ENCODE measurements at places on chromosomes 16 and 17. TPM values are rescaled to one million over a fixed set of nuclear protein-coding genes. Genes with fewer than 3 reads are reported as not detected.

OR3A3 gene
- not detected for total RNA-seq

OVCA2 gene
- 38.6 TPM for total RNA-seq

ALDH3A1 gene
- not detected for total RNA-seq

HOXB5 gene
- not detected for total RNA-seq

HAP1 gene
- total RNA-seq = not detected

TEX19 gene
- not detected for total RNA-seq

SLFN14 gene
- not detected for total RNA-seq

LCAT gene
- 9.1 TPM for total RNA-seq

HAS3 gene
- total RNA-seq = 0.39 TPM

LLGL2 gene
- 9.6 TPM for total RNA-seq

CEP131 gene
- 9.5 TPM for total RNA-seq

MAPK7 gene
- total RNA-seq = 20.8 TPM

KRTAP9-3 gene
- not detected for total RNA-seq

RNF227 gene
- 3.8 TPM for total RNA-seq

NOG gene
- total RNA-seq = 2.6 TPM

MYOCD gene
- total RNA-seq = not detected

CHST5 gene
- 0.41 TPM for total RNA-seq

KRT31 gene
- not detected for total RNA-seq

SLC16A5 gene
- total RNA-seq = 6.0 TPM

C16orf92 gene
- total RNA-seq = not detected

NPTX1 gene
- total RNA-seq = 22.7 TPM

TSPOAP1 gene
- 11.8 TPM for total RNA-seq

SF3B3 gene
- total RNA-seq = 533 TPM

CSF3 gene
- total RNA-seq = not detected

TBC1D3L gene
- 0.39 TPM for total RNA-seq

CES4A gene
- total RNA-seq = 15.7 TPM

FOXF1 gene
- total RNA-seq = not detected

ST6GALNAC1 gene
- 0.88 TPM for total RNA-seq

TM4SF5 gene
- not detected for total RNA-seq

CCL4 gene
- total RNA-seq = 290 TPM

KRT36 gene
- not detected for total RNA-seq

ZNF500 gene
- 11.6 TPM for total RNA-seq

CCL1 gene
- 0.32 TPM for total RNA-seq

MPP2 gene
- total RNA-seq = 1.2 TPM

SLC12A3 gene
- total RNA-seq = not detected

AATK gene
- total RNA-seq = 0.35 TPM

KRTAP16-1 gene
- not detected for total RNA-seq

RPH3AL gene
- total RNA-seq = 2.0 TPM

ANKS4B gene
- total RNA-seq = not detected

CCL11 gene
- total RNA-seq = not detected

SPIRE2 gene
- 1.5 TPM for total RNA-seq

NUDT7 gene
- total RNA-seq = 11.4 TPM

SEC14L5 gene
- 0.09 TPM for total RNA-seq

TNS4 gene
- 12.8 TPM for total RNA-seq

All from activated CD4-positive, alpha-beta T cell treated with anti-CD3 and anti-CD28 coated beads for 36 hours (primary cell).